Cerebellar nuclear complex (tissue), 1 donor: ENCODE measurements at places on chromosomes 2 and 18.

GRCh38 chr2:160906878-160907277 lies 253.3 kb upstream of the TANK start:
- no peak for DNase-seq

GRCh38 chr2:188042412-188042811 lies 249.3 kb upstream of the GULP1 start:
- no peak for DNase-seq

GRCh38 chr2:200199005-200199404 lies 107.5 kb upstream of the SPATS2L start:
- DNase-seq = no peak

DNA sequence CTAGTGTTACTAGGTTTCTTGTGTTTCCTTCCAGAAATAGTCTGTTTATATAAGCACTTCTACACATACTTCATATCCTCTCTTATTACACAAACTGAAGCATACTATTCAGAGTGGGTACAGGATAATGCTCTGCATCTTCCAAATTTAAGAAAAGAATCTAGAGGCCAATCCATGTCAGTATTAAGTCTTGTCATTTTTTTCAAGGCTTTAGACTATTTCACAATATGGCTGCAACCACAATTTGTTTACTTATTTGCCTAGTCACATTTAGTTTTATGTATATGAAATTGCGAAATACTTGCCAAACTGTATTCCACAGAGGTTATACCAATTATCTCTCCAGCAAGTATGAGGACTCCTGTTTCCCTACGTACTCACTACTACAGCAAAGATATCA lies 27.9 kb downstream of the IWS1 start:
- no peak for DNase-seq

DNA sequence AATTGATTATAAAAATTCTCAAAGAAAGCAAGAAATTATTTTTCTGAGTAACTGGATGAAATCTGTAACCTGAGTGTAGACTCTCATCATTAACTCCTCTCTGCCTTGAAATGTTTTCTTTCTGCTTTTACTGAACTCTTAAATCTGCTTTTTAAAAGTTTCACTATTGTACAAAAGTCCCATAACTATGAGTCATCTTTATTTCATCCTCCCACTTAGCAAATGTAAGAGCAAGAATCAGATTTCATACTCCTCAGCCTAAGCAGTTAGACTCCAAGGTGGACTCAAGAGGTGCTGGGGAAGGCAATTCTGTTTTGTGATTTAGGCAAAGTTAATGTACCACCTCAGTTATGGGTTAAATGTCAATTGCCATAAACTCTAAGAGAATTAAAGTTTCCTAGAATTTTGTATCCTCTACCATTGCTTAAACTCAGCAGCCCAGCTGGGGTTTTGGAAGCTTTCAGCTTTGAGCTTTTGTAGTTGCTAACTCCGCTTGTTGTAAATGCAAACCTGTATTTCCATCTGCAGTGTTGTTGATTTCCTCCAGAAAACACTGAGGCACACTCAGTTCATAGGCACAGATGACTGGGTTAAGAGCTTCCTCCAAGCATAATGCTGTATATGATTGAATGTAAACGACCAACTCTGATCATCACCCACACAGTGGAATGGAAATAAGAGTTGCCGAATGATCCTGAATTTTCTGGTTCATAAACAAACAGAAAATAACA lies 268.8 kb downstream of the ARHGAP15 start:
- no peak for DNase-seq

DNA sequence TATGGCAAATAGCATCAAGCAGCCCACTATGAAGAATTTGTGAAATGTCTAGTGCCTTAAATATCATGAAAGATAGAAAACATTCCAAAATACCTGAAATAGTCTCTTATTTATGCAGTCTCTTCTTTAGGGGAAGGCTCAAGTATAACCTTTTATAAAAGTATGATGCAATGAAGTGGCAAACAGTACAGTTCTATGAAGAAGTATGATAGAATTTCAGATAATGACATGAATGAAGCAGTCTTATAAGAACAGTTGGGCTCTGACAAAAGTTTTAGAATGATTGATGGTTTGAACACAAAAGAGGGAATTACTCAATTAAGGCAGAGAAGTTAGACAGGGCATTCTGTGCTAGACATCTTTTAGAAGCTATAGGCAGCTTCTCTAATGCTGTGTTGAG lies 1791.8 kb upstream of the PIK3C3 start:
- no peak for DNase-seq

- DNase-seq = no peak
Measured at GRCh38 chr2:72111061-72111460, 36.6 kb downstream of the CYP26B1 start.

GRCh38 chr2:27451095-27451494 lies 8.9 kb downstream of the KRTCAP3 start:
- no peak for DNase-seq

GRCh38 chr2:188797371-188797770 lies 176.8 kb upstream of the COL3A1 start:
- no peak for DNase-seq

DNA sequence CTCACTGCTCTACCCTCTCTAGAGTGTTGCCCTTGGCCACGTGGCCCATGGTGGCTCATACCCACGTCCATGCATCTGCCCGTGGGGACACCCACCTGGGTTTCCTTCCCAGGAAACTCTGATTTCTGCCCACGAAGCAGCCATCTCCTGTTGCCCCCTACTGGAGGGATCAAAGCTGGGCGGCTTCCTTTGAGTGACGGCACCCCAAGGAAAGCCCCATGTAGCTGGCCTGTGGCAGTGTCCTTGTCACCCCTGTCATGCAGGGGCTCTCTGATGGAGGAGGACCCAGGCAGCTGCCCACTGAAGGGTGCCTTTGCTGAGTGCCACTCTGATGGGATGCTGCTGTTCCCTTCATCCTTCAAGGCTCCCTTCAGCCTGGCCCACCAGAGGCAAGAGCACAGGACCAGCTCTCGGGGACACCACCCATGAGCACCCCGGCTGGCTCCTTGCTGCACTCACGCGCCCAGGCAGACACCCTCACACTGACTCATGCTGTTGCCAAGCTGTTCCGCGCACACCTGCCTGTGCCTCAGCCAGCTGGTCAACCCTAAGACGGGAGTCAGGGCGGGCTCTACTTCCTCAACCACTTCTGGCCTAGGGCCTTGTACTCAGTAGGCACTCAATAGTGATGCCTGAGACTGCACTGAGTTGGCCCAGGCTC lies 101.1 kb downstream of the CTIF start:
- no peak for DNase-seq

DNA sequence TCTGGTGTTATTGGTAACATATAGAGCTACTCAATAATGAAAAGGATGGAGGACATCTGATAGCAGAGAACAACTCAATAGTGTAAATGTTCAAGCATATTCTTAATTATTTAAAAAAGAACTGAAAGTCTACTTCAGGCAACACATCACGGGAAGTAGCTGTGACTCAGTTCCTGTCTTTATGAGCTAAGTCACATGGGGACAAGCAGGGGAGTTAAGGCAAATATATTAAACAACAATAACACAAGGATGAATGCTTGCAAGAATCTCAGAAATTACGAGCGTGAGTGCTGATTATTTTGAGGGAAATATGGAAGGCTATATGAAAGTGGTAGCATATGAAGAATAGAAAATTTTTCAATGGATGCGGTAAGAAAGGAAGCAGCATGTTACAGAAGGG lies 4.0 kb upstream of the HNMT start:
- DNase-seq = no peak

GRCh38 chr2:107737756-107738155 lies 88.9 kb upstream of the RGPD4 start:
- DNase-seq = no peak

DNA sequence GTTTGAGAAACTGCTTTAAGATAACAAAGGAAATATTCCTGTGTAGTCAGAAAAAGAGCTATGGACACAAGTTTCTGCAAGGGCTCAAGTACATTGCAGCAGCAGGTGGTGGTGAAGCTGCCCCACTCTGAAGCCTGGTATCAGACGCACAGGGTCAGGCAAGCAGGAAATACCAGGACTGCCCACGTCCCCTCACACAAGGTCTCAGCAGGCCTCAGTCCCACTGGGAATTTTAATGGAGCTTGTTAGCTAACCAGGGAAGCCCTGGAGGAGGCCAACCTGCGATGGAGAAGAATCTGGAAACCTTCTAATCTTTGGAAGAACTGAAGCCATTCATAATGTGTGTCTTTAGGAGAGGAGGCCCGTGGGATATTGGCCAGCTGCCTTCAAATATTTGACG lies 168.3 kb downstream of the UXS1 start:
- DNase-seq = no peak

DNA sequence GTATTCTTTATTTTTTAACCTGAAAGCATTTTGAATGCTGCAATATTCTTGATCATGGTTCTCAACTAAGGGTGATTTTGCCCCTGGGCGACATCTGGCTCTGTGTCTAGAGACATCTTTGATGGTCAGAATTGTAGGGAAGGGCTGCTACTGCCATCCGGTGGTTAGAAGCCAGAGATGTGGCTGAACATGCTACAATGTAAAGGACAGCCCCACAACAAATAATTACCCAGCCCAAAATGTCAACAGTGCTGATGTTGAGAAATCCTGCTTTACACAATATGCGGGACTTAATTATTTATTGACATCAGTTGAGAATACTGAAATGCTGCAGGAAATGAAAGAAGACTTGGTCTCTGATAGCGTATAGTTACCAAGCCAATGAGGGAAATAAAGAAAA lies 37.5 kb upstream of the SERPINB2 start:
- DNase-seq = no peak

GRCh38 chr2:68564426-68564825 lies 79.0 kb upstream of the PROKR1 start:
- no peak for DNase-seq

GRCh38 chr2:183078163-183078463 lies 434 bp upstream of the DUSP19 start:
- no peak for DNase-seq

GRCh38 chr2:8957628-8958027 lies 45.9 kb downstream of the MBOAT2 start:
- no peak for DNase-seq

DNA sequence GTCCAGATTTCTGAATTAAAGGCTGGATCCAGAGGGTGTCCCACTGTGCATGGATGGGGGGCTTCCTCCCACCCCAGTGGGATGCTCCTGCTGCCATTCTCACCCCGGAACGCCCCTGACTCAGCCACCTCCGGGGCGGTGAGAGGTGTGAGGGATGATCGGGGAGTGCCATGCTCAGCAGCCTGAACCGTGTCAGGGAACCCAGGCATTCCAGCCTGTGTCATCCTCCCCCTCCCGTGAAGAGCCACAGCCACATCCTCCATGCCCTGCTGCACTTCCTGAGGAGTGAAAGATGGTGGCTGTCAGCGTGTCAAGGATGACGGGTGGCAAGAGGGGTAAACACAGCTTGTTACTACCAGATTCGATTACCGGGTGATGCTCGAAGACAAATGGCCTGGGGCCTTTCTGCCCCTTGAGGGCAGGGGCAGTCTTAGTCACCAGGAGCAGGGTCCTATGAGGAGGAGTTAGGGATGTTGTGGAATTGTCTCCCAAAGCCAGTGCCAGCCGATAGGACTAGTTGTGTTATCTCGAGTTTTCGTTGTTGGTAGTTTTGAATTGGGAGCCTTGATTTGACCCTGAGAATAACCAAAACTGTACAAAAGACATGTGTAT lies 80.8 kb downstream of the TCF7L1 start:
- DNase-seq = no peak

DNA sequence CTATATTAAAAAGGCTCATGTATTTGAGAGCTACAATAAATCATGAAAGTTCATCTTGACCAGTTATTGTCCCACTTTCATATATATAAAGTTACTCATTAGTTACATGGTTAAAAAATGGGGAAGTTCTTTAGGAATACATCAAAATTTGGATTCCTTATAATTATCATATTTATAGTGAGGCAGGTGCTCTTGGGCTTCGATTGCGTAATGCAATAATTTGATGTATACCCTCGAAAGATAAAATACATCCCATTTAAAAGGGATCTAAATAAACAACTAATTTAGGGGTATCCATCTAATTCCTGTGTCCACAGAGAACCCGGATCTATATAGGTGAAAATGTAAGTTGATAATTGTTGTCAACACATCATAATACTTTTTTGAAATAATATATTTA lies 444.6 kb downstream of the RIT2 start:
- no peak for DNase-seq

DNA sequence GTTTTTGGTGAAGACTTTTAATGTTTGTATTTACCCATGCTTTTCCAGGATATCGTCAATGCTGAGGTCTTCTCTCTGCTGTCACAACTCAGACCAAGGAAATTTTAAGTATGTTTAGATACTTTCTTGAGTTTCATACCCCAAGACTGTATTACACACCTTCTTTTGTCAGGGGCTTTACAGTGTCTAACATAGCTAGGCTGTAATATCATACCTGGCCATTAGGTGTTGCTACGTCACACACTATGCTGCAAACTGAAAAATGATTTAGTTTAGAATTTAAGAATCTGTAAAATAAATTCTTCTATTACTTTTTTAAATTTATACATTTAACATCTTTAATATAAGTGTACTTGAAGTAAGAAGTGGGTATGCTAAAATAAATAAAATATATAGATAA lies 358.4 kb upstream of the NRP2 start:
- DNase-seq = no peak

- DNase-seq = no peak
Measured at GRCh38 chr2:17380003-17380402, 138.2 kb downstream of the RAD51AP2 start.

DNA sequence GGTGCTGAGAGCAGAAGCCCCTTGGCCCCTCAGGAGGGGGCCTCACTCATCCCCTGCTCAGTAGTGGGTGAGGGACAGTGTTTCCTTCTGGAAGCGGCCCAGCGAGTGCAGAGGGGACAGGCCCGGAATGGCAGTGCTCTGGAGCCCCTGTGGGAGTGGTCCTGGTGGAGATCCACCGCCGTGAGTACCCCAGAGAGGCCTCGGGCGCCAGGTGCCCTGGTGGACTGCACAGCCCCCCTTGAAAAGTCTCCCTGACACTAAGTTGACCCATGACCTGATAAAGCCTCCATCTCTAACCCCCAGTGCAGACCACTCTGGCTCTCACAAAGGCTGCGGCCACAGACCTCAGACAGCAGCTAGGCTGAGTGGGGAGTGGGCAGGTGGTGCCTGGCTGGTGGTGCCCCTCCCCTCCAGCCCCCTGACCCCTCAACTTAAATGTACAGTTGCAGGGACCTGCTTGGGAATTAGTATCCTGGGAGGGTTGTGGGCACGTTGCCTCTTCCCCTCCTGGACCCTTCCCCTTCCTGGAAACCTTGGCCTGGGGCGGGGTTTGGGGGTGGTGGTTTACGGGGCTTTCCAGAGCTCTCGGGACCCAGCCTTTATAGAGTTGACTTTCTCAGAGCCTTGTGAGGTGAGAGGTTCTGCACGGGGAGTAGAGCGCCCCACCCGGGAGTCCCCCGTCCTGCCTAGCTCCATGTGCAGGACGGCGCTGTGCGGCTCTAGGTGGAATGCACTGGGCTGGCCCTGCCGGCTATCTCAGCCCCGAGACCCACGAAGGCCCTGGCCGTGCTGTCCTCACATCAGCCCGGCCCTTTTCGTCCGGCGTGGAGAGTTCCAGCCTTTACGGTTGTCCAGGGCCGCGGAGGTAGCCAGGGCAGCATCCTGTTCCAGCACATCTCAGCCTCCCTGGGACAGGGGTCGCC lies 62.7 kb downstream of the RTP5 start:
- no peak for DNase-seq
